ENCODE measurements at places on chromosomes 4 and X. TPM values are rescaled to one million over a fixed set of nuclear protein-coding genes. Genes with fewer than 3 reads are reported as not detected.

Gene ESX1
- total RNA-seq = not detected

Gene TMEM185A
- 32.6 TPM for total RNA-seq

Gene HPRT1
- 22.5 TPM for total RNA-seq

Gene CTSO
- 12.5 TPM for total RNA-seq

Gene RAI2
- total RNA-seq = 30.1 TPM

Gene GIMD1
- total RNA-seq = not detected

Gene RAB40A
- total RNA-seq = 0.13 TPM

Gene DGKK
- total RNA-seq = not detected

Gene BCORL1
- 11.0 TPM for total RNA-seq

Gene PRPS2
- total RNA-seq = 3.2 TPM

Gene NAT8L
- 0.54 TPM for total RNA-seq

Gene CSN1S1
- total RNA-seq = not detected

Gene CT45A3
- total RNA-seq = not detected

Gene PAGE2
- total RNA-seq = not detected

Gene TMEM31
- total RNA-seq = not detected

Gene SH3RF1
- total RNA-seq = 7.2 TPM

Gene PPM1K
- 186 TPM for total RNA-seq

Gene ALPK1
- 3.2 TPM for total RNA-seq

Gene HTN1
- total RNA-seq = not detected

GRCh38 chr4:147683188-147683591, 773 bp downstream of the PRMT9 start:
- DNase-seq = no peak

DNA sequence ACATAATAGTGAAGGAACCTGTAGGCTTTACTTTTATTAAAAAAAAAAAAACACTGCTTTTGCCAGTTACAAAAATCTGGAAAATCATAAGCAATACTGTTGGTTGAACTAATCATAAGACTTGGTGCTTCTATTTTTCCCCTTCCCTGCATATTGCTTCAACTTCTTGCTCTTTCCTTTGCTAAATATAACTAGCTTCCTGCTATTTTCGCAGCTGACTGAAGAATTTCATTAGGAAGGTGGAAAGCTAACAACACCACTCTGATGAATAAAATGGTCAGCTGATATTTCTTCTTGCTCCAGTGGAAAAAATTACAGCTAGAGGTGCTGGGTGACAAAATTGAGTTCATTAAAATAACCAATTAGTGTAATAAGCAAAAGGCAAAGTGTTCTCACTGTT, 39.3 kb downstream of the MEPE start:
- DNase-seq = no peak

GRCh38 chr4:154467886-154468285, 23.7 kb downstream of the DCHS2 start:
- no peak for DNase-seq

DNA sequence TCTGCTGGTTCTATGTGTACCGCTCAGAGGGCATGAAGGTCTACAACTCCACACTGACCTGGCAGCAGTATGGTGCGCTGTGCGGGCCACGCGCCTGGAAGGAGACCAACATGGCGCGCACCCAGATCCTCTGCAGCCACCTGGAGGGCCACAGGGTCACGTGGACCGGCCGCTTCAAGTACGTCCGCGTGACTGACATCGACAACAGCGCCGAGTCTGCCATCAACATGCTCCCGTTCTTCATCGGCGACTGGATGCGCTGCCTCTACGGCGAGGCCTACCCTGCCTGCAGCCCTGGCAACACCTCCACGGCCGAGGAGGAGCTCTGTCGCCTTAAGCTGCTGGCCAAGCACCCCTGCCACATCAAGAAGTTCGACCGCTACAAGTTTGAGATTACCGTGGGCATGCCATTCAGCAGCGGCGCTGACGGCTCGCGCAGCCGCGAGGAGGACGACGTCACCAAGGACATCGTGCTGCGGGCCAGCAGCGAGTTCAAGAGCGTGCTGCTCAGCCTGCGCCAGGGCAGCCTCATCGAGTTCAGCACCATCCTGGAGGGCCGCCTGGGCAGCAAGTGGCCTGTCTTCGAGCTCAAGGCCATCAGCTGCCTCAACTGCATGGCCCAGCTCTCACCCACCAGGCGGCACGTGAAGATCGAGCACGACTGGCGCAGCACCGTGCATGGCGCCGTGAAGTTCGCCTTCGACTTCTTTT, 32.2 kb downstream of the WFS1 start:
- DNase-seq = no peak

GRCh38 chr4:105887508-105887907, 7.8 kb upstream of the NPNT start:
- DNase-seq = no peak

GRCh38 chr4:154720123-154720522, 23.7 kb upstream of the LRAT start:
- DNase-seq = no peak

DNA sequence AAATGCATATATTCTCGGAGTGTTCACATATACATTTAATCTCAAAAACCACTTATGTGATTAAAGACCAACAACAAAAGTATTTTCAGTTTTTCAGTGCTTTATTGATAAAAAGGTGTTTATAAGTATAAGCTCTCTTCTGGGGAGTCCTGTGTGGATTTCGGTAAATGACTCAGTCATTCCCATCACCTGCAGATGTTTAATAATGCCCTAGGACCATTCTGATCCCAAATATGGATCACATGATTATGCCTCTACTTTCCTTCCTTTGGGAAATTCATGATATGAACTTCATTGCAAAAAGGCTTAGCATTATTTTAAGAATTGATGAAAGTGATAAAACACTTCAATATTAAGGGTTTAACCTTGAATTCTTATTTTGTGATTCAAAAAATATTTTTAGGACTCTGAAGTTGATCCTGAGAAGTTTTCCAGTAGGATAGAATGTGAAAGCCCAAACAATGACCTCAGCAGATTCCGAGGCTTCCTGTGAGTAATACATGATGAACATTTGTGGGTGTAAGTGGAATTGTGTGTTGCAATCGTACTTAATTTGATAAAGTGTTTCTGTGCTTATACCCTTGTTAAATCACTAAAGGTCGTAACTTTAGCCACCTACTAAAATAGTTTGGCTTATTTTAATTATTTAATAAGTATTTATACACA, 40.2 kb downstream of the ATP10D start:
- DNase-seq = no peak

DNA sequence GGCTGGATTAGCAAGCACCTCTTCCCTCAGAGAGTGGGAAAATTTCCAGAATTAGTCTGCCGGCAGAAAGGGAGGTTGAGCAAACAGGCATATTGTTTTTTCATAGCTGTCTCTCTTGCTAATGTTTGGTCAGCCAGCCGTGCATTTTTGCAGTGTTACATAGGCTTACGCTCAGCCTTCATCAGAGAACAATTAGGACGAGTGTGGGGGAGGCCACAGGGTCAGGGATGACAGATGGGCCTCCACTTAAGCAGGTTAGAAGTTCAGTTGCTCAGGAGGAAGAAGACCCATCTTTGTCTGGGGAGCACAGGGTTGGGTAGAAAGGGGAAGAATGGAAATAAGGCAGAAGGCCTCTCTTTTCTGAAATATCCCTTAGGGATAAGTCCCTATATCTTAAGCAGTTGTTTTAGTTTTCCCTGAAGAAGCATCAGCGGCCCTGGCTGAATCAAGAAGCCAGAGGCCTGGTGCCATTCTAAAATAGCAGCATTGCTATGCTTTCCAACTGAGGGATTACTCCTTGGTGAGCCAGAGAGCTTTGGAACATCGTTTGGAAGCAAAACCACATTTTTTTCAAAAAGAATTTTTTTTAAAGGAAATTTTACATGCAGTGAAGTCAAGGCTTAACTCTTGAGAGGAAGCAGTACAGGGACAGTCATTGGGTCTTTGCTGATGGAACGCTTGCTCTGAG, 118.8 kb downstream of the SMIM20 start:
- DNase-seq = no peak

- no peak for DNase-seq
Observed at GRCh38 chr4:145670422-145670821, 9.5 kb upstream of the C4orf51 start.

GRCh38 chr4:14257903-14258302, 630.4 kb upstream of the BOD1L1 start:
- DNase-seq = no peak

- DNase-seq = no peak
Observed at GRCh38 chr4:168527560-168527959, 30.7 kb downstream of the PALLD start.

GRCh38 chr4:876780-877179, 50.9 kb upstream of the CPLX1 start:
- DNase-seq = no peak

GRCh38 chr4:176671532-176671931, 121.2 kb downstream of the VEGFC start:
- DNase-seq = no peak

GRCh38 chr4:139279760-139280620, at the start of gene MGARP:
Gene MGARP (minus strand): TSS chr4:139280225. CDS start chr4:139280158, 67 bp downstream.
- DNase-seq = peak; percentile 33

- no peak for DNase-seq
Observed at GRCh38 chr4:43754566-43754965, 694.0 kb downstream of the KCTD8 start.

DNA sequence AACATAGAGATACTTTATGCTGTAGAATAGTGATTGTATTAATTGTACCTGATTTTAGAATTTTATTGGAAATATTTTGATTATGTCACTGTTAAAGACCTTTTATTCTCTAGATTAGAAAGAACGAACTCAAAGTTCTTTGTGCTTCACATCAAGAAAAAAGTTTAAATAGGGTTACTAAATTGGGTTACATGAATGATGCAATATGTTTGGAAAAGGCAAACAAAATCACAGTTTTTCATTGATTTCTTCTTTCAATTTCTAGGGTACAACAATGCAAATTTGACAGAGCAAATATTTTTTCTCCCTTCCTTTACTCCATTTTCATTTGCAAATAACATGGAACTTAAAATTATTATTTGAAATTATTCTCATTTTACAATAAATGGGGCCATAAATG, 24.0 kb upstream of the ANKRD50 start:
- DNase-seq = no peak

- DNase-seq = no peak
Observed at GRCh38 chr4:12911750-12912358, 572.3 kb downstream of the RAB28 start.

GRCh38 chr4:76637712-76638361, 202.8 kb downstream of the SHROOM3 start:
- no peak for DNase-seq

DNA sequence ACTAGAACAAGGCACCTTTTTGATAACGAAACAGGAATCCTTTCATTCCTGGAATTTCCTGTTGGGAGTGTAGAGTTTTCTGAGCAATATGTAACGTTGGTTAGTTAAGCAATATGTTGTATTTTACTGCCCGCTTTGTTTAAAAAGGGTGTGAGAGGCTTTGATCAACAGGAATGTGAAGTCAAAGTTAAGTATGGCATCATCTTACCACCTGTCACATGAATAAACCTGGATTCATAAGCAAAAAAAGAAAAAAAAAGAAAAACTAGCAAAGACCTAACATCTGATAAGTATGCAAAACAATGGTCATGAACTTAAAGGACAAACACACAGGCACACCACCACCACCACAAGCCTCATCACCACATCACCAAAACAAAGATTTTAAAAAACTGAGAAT, 7.1 kb upstream of the CXCL5 start:
- no peak for DNase-seq

GRCh38 chrX:155514225-155514624, 55.8 kb upstream of the F8A3 start:
- DNase-seq = no peak

GRCh38 chr4:48064349-48064748, 47.8 kb downstream of the NIPAL1 start:
- no peak for DNase-seq

GRCh38 chrX:39381422-39381821, 580.2 kb downstream of the MID1IP1 start:
- no peak for DNase-seq

DNA sequence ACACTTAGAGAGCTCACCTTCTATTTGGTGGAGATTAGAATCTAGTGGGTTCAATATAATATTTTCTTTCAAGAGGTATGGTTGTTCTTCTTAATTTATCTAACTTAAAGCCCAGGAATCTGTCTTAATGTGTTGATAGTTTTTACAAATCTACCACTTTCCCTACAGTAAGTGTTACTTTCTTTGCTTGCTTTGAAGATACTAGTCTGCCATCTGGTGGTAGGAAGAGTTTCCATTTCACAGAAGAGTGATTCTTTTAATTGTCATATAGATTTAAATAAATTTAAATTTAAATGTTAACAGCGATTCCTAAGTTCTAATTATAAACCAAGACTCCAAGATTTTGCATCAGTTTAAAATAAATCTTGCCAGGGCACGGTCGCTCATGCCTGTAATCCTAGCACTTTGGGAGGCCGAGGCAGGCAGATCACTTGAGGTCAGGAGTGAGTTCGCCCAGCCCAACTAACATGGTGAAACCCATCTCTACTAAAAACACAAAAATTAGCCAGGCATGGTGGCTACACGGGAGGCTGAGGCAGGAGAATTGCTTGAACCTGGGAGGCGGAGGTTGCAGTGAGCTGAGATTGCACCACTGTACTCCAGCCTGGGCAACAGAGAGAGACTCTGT, 43.5 kb downstream of the NUDT9 start:
- no peak for DNase-seq

DNA sequence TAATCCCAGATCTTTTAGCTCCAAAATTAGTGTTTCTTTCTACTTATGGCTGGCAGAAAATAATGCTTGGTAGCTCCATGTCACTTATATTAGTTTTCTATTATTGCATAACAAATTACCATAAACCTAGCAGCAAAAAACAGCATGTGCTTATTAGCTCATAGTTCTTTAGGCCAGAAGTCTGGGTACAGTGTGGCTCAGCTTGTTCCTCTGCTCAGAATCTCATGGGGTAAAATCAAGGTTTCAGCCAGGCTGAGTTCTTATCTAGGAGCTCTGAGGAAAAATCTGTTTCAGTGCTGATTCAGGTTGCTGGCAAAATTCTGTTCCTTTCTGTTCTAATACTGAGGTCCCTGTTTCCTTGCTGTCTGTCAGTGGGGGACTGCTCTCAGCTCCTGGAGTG, 101.1 kb downstream of the CT47B1 start:
- no peak for DNase-seq

DNA sequence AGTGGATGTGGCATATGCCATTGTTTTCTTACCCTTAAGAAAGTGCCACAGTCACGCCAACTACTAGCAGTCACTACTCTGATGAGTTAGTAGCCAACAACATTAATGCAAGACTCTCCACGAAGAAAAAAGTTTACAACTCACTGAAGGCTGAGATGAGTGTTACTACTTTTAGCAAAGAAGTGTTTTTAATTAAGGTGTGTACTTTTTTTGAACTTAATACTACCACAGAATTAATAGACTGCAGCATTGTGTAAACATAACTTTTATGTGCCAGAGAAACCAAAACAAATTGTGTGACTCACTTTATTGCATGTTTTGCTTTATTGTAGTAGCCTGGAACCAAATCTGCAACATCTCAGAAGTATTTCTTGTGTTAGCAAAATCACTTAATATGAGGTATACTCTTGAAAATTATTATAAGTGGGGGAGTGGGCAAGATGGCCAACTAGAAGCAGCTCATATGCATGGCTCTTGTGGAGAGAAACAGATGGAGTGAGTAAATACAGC, 2.2 kb upstream of the UGT2B4 start:
- no peak for DNase-seq

GRCh38 chr4:65241257-65241997, 428.9 kb downstream of the EPHA5 start:
- no peak for DNase-seq
